ENCODE measurements at places on chromosomes 2 and 18. TPM values are rescaled to one million over a fixed set of nuclear protein-coding genes. Genes with fewer than 3 reads are reported as not detected.

DNA sequence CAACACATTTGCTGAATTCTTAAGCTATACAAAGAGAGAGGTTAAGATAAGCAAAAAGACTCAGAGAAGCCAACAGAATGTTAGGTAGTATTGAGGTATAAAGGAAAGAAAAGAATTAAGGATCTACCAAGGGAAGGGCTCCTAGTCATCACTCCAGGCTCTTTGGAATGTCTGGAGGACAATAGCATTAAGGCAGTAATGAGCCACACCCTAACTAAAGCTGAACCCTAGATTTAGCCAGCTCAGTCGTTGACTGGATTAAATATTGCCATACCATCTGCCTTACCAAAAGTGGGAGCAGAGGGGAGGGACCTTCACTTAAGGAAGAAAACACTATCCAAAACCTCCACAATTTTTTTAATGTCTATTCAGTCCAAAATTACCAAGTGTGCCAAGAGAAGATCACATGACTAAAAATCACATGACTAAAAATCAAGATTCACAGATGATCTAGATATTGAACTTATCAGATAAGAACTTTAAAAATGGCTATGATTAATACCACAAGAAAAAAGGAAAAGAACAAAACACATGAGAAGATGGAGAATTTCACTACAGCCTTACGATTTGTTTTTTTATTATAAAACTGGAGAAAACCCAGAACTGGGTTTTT, 59.7 kb downstream of the EXOC6B start:
- H3K27ac ChIP-seq: no peak overlapping the region
- H3K4me1 ChIP-seq: no peaks in the 10 kb centered on the region
- no peak overlapping the region for H3K4me3 ChIP-seq
- no peak for DNase-seq
- H3K36me3 ChIP-seq: peaks cover 12% of the 10 kb centered on the region

DNA sequence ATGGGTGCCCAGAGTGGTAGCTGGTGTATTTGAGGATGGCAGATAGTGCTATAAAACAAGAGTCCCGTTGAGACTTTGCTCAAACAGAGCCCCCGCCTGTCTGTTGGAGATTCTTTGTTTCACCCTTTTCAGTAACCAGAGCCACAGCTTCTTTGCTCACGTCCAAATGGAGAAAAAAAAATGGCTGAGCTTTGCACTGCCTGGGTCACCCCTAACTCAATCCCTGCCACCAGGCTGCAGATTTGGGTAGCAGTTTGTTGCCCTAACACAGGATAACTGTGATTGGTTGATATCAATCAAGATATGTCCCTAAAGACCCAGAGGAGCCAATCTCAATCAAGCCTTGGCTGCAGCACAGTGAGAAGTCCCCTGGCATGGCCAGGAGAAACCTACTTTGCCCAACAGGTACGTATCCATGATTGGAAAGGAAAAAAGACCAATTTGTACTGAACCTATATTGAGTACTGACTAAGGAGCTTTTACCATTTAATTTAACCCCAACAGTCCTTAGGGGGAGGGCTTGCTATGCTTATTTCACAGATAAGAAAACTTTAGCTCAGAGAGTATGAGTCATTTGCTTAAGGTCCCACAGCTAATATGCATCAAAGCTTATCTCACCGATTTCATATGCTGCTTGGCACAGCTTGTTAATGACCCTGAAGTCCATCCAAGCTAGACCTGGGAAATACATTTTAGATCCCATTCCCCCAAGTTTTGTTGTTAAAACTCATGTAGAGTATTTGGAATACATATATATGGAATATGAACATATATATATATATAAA, 72.0 kb upstream of the SH3BP4 start:
- DNase-seq: no peak
- no peaks in the 10 kb centered on the region for H3K27me3 ChIP-seq
- no peaks in the 10 kb centered on the region for H3K4me1 ChIP-seq
- no peak overlapping the region for H3K27ac ChIP-seq
- peaks cover 4% of the 10 kb centered on the region for H3K36me3 ChIP-seq

GRCh38 chr2:172924097-172924660, 151.5 kb upstream of the MAP3K20 start:
- no peak overlapping the region for H3K27ac ChIP-seq
- peaks cover 3% of the 10 kb centered on the region for H3K4me1 ChIP-seq
- no peak for DNase-seq
- H3K27me3 ChIP-seq: peaks cover under 1% of the 10 kb centered on the region
- H3K36me3 ChIP-seq: no peaks in the 10 kb centered on the region

DNA sequence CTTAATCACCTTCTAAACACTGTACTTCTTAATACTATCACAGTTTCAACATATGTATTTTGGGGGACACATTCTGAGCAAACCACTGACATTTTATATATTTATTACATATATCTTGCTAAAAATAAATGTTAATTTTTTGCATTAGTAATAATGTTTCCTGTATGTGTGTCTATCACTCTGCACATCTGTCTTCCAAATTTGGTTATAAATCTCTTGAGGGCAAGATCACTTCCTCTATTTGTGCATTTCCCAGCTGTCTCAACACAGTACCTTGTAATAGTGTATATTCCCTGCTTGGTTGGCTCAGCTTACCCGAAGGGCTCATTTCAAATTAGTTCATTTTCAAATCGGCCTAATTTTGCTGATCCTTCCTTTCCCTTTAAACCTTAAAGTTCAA, 617.1 kb upstream of the GYPC start:
- no peak for DNase-seq
- no peaks in the 10 kb centered on the region for H3K27me3 ChIP-seq
- no peak overlapping the region for H3K4me3 ChIP-seq
- no peak overlapping the region for H3K27ac ChIP-seq
- H3K36me3 ChIP-seq: no peaks in the 10 kb centered on the region

GRCh38 chr2:30680121-30680520, 127.1 kb downstream of the CAPN13 start:
- no peaks in the 10 kb centered on the region for H3K27me3 ChIP-seq
- no peak for DNase-seq
- H3K4me1 ChIP-seq: no peaks in the 10 kb centered on the region
- no peak overlapping the region for H3K4me3 ChIP-seq

DNA sequence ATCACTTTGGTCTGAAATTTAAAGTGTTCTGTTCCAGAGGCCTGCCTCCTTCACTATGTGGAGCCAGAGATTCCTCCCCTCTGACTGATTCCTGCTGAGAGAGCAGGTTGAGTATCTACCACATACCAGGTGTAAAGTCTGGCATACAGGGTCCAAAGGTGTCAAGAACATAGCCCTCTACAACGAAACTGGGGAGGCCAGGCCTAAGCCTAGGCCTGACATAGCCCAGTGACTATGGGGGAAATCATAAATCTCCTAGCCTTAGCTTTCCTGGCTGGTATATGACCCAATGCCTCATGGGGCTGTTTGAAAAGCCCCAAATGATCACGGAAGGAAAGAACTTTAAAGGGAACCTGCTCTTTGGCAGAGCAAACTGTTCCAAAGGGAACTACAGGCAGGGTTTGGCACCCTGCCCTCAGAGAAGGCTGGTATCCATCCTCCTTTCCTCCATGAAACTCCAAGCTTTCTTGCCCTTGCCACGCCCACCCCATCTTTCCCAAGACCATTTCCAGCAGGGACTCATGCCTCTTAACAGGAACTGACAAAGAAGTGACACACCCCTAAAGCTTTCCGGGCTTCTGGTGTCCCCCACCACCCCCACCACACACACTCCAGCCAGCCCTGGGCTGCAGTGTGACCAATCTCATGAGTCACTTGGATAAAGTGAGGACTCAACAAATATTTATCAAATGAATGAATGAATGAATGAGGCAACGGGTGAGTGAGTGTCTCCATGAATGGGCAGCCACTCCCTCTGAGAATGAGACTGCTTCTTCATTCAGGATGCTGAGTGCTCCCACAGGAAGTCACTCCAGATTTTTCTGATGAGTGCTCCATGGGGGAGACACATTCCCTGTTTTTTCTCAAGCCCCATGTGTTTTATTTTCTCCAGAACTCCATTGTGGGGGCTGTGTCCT, 114.5 kb upstream of the STPG4 start:
- DNase-seq: no peak
- no peak overlapping the region for H3K4me3 ChIP-seq
- H3K27ac ChIP-seq: no peak overlapping the region
- H3K36me3 ChIP-seq: no peaks in the 10 kb centered on the region
- H3K4me1 ChIP-seq: peaks cover 22% of the 10 kb centered on the region

GRCh38 chr2:97969081-97970067, 26.4 kb downstream of the TMEM131 start:
- H3K36me3 ChIP-seq: peaks cover 5% of the 10 kb centered on the region
- no peaks in the 10 kb centered on the region for H3K27me3 ChIP-seq
- H3K27ac ChIP-seq: no peak overlapping the region
- H3K4me1 ChIP-seq: peaks cover 3% of the 10 kb centered on the region
- DNase-seq: no peak

DNA sequence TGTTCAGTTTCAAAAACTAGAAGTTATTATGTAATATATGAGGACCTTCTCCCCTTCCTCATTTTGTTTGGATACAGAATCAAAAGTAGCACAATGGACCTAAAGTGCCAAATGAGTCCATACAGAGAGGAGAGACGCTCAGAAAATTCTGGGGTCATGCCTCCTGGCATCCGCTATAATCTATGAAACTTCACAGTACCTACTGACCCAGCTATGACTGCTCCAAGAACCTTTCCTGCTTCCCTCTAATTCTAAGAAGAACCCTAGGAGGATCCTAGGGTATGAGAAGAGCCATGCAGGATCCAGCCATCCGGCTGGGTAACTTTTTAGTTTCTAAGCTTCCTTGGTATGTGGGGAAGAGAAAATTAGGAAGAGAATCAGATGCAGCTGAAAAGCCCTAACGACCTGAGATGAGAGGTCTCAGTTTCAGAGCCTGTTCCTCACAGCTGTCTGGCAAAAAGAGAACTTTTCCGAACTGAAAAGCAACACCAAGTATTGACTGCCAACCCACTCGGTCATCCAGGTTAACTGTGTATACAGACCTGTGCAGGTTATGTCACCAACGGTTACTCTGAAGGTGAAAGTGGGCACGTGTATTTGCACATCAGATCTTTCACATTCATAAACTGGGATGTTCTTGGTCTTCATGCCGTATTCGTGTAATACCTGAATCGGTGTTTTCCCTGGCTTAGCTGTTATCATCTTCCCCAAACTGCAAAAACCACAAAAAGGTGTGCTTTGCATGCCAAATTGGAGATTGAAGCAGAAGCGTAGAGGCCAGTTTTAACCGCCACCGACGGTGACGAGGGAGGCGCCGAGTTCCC, 1.1 kb downstream of the PRKRA start:
- H3K36me3 ChIP-seq: peaks cover 8% of the 10 kb centered on the region
- H3K4me3 ChIP-seq: peak overlapping the region; percentile 88
- peaks cover 13% of the 10 kb centered on the region for H3K4me1 ChIP-seq
- H3K27me3 ChIP-seq: peaks cover 6% of the 10 kb centered on the region
- DNase-seq: no peak
- H3K27ac ChIP-seq: peak overlapping the region; percentile 78

ERMN gene
- 0.36 TPM for total RNA-seq

B3GNT7 gene
- 5.3 TPM for total RNA-seq

Measured in endothelial cell (in vitro differentiated cells).